ENCODE measurements at places on chromosomes 6 and 20.

DNA sequence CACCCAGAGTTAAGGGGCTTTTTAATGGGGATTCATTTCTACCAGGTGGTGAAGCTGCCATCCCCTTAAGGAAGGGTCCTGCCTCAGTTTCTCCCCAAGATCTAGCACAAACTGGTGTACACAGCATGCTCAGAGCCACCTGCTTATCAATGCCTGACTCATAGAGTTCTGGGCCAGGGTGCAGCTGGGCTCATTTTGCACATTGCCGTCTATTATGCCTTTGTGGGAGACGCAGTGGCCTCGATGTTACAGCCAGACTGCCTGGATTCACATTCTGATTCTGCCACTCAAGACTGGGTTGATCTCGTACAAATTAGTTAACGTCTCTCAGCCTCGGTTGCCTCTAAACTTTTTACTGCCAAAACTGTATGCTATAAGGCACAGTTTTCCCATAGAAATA lies 365.7 kb downstream of the ZFAND3 start:
- DNase-seq, result no peak

- no peak for DNase-seq
Measured at GRCh38 chr6:78942446-78942845, 75.1 kb downstream of the IRAK1BP1 start.

GRCh38 chr20:1827974-1828785 lies 67.0 kb upstream of the SIRPA start:
- DNase-seq, result no peak

DNA sequence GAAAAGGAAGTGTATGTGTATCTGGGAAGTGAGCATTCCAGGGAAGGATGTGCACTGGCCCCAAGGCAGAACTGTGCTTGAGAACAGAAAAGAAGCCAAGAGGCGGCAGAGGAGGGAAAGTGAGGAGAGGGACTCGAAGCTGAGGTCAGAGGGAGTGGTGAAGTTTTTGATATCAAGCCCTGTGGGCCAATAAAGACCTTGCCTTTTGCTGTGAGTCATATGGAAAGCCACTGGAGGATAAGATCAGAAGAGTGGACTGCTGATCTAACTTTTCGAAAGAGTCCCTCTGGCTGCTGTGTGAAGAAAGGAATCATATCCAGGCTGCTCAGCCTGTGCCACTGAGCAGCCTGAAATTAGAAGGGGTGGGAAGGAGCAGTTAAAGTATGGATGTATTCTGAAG lies 99.4 kb downstream of the EYA4 start:
- DNase-seq, result no peak

- DNase-seq, result no peak
Measured at GRCh38 chr6:154721460-154721859, 11.8 kb upstream of the SCAF8 start.

DNA sequence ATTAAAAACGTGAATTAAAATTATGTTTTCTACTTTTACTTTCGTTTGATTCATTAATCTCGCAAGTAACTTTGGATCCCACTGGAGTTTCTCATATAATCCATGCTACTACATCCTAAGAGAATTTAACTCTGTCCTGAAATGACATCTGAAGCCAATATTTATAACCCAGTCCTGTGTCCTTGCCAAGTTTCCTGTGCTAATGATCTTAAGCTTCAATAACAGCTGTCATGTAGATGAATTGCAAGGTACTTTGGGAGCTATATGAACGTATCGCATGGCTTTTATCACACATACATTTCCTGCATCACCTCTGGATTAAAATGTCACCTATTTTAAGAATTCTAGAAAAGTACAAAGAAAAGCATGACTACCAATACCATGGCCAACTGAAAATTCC lies 833.8 kb upstream of the CITED2 start:
- DNase-seq, result no peak

DNA sequence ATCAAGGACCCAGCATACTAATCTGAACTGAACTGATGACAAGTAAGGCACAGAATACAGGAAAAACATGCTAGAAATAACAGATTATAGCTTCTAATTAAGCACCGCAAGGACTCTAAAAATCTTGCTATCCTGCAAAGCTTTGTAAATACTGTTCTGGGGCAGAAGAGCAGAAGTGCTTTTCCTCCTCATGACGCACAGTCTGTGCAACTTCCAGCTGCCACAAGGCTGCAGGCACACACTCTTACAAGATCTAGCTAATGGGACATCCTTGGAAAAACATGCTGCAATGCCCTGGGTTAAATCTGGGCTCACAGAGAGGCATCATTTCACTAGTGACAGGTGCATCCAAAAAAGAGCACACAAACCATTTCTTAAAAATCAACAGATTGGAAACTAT lies 188.6 kb downstream of the GJA10 start:
- DNase-seq, result no peak

- no peak for DNase-seq
Measured at GRCh38 chr20:22523499-22524392, 60.6 kb downstream of the FOXA2 start.

DNA sequence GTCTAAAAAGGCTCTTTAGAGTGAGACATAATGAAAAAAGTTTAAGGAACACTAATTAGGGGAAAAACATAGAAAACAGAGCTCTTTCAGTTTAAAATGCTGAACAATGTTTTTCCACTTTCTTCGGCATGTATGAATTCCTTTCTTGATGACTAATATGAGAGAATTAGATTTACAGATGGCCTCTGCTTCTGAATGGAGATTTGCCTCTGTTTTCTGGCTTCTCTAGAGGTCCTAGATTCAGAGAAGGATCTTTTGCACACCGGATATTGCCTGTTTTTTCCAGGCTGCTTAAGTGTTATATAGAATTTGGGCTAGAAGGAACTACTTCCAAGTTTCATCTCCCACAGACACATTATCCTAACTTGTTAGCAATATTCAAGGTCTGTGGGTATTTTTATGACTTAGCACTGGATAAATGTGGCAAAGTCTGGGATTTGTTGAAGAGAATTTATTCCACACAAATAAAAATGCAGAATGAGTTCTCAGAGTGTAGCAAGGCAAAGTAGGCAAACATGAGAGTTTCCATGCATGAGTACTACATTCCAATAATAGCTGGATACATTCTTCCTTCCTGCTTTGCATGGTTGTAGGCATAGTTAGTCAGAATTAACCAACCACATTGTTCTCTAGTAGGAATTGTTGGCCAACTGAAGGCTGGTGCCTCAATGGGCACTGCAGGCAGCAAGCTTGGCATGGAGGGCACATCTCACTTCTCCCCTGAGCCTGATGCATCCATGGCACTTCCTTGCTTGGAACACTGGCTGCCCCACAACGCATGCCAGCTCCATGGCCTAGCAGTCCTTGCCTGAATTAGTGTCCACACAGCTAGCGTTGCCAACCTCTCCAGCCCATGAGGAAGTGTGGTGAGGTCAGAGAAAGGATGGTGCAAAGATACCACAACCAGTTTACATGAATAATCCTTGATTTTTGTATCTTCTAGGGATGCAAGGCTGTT lies 224.2 kb downstream of the CLIC5 start:
- DNase-seq, result no peak

DNA sequence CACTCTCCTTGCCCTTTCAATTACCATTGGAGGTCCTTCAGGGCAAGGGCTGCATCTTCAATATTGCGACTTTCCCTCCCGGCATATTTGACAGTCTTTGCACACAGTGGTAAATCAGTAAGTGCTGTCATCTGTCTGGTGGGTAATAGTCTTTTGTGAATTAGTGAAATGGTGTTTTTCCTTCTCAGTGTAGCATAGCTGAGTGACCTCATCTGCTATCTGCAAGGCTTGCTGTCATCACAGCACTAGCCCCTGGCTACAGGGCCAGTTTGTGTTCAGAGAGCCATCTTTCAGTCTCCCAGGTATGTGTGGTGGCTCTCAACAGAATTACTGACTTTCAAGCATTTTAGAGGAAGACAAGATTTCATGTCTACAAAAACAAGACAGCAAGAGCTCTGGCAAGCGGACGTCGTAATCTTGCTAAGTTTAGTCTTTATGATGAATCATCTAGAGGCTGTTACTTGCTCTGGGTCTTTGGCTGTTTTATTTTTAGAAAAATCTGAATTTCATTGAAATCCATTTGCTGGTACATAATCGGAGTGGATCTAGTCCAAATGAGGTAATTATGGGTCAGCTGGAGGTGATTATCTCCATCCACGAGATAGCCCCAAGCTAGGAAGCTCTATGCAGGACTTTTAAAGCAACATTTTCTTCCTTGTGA lies 528.9 kb downstream of the EPM2A start:
- DNase-seq, result no peak

DNA sequence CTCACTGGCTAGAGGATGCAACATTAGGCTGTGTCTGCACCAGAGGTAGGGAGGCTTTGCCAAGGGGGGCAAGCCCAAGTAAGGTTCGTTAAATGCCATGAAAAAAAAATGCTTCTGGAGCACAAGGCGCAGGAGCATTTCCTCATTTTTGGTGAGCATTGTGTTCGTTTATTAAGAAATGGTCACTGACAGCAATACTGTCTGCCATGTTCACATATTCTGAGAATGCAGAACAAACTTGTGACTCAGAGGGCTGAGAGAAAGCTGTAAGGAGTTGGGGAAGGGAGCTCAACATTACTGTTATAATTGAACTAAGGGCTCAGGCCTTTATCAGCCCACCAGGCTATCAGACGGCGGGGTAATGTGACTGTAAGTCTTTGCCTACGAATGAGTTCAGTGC lies 465.4 kb upstream of the BTBD3 start:
- DNase-seq, result no peak

DNA sequence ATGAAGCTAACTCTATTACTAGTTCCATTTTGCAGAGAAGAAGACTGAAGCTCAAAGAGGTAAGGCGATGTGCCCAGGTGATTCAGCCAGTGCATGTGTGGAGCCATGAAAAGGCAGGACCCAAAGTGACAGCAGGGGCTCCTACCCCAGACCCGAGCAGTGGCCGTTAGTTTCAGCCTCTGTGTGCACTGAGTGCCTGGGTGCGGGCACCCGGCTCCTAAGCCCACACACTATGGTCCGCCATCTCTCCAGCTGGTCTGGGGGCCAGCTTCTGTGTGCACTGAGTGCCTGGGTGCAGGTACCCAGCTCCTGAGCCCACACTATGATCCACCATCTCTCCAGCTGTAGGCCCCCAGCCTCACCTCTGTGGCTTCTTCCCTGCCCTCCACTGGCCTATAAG lies 123.5 kb upstream of the CST7 start:
- no peak for DNase-seq

Data from stimulated activated CD4-positive, alpha-beta T cell treated with anti-CD3 and anti-CD28 coated beads, Interleukin-12 subunit alpha, Interleukin-12 subunit beta, amount 100 ng/mL, for 24 hours (primary cell).